ENCODE measurements at places on chromosomes 1 and 21. TPM values are rescaled to one million over a fixed set of nuclear protein-coding genes. Genes with fewer than 3 reads are reported as not detected.

Gene LRRC71
- polyA plus RNA-seq: 0.18 TPM

Gene CDC7
- 0.50 TPM for polyA plus RNA-seq

Gene OR2L2
- polyA plus RNA-seq: not detected

Gene TMED5
- 19.5 TPM for polyA plus RNA-seq

Gene FMO4
- polyA plus RNA-seq: 5.5 TPM

Gene AK2
- 149 TPM for polyA plus RNA-seq

Gene OR2AJ1
- polyA plus RNA-seq: not detected

Gene MFSD2A
- polyA plus RNA-seq: 0.43 TPM

Gene HENMT1
- polyA plus RNA-seq: 1.7 TPM

Gene RAB42
- polyA plus RNA-seq: 0.59 TPM

Gene TEX38
- 0.14 TPM for polyA plus RNA-seq

Gene LCE1E
- not detected for polyA plus RNA-seq

Gene VAV3
- polyA plus RNA-seq: 0.79 TPM

Gene OR14K1
- not detected for polyA plus RNA-seq

Gene PCP4
- polyA plus RNA-seq: 6.0 TPM

DNA sequence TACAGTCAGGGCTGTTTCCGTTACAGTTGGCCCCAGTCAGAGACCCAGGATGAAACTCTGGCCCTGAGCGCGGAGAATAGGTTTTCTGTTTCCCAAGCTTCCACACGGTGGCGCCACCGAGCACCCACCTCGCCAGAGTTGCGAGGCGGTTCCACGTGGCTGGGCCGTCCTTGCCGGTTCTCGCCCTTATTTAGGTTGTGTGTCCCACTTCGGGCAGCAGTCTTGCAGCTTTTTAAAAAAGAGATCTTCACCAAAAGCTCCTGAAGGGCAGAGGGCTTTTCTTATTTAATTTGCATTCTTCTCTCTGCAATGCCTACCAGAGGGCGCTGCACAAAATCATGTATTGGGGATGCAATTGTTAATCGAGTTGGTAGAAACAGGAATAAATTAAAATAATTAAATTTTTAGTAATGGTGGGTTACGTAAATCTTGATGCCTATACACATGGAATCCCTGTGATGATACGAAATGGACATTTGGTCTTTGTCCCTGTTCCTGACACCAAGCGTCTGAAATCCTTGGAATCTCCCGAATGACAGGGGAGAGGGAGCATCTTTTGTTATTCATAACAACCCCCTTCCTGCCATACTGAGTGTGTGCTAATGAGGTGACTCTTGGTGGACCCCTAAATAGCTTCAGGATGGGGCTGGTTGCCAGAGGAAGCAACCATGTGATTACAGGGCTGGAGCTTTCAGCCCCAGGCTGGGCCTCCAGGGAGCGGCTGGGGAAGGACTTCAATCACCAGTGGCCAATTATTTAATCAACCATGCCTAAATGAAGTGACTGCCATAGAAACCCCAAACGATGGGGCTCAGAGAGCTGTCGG lies 5.6 kb upstream of the S100A7 start:
- DNase-seq: peak; percentile 76

GRCh38 chr1:45834689-45835088 lies 31.3 kb downstream of the MAST2 start:
- no peak for DNase-seq

GRCh38 chr1:96918406-96918805 lies 196.8 kb downstream of the PTBP2 start:
- DNase-seq: no peak

GRCh38 chr1:17507915-17508314 lies 31.6 kb upstream of the ARHGEF10L start:
- DNase-seq: peak; percentile 4

- DNase-seq: no peak
Measured at GRCh38 chr1:39272798-39273469, 68.4 kb downstream of the MACF1 start.

DNA sequence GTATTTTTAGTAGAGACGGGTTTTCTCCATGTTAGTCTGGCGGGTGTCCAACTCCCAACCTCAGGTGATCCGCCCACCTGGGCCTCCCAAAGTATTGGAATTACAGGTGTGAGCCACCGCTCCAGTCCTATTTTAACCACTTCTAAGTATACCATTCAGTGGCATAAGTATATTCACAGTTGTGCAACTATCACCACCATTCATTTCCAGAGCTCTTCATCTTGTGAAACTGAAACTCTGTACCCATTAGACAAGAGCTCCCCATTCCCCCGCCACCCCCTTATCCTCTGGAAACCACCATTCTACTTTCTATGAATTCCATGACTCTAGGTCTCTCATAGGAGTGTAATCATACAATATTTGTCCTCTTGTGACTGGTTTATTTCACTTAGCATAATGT lies 40.2 kb upstream of the CAMTA1 start:
- DNase-seq: no peak

GRCh38 chr1:93349231-93350135 lies 3.8 kb downstream of the DR1 start:
- no peak for DNase-seq

DNA sequence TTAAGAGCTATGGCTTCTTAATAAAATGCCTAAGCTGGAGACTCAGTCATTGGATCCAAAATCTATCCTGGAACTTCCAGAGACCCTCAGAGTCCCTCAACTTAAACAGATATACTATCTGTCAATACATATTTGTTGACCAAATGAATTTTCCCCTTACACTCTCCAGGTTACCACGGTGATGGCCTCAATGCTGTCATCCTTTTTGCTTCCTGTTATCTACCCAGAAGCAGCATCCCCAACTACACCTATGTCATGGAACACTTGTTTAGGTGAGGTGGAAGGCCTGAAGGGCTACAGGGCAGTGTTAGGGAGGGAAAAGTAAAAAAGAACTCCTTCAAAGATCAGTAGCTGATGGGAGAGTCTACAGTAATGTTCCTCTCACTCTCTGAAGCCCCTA lies 4.4 kb upstream of the C1orf56 start:
- no peak for DNase-seq

DNA sequence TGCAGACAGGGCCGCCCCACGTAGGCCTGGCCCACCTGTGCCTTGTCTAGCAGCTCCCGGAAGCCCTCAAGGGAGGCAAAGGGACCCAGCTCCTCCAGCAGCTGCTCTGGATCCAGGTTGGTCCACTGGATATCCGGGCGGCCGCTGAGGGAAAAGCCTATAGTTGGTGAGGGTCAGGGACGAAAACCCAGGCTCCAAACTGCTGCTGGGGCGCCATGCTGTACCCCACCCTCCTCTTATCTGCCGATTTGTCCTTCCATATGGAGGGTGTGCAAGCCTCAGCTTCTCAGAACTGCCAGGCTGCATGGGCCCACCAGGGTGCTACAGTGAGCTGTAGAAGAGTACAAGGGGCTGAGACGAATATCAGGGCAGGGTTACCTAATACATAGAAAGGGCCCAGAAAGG lies 12.2 kb downstream of the PTCH2 start:
- no peak for DNase-seq

DNA sequence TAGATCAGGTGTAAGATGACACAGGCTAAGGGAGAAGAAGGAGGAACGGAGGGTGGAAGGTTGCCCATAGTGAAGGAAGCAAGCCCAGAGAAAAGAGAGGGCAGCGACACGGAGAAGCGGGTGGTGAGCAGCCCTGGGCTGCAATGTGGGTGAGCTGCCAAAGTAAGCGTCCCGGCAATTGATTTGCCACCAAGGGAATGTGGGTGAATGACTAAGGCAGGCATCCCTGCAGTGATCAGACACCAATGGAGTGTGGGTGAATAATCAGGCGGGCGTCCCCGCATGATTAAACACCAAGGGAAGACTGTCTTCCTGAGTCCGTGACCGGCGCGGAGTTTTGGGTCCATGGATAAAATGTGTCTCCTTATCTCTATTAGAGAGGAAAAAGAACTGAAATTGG lies 79.6 kb downstream of the UCHL5 start:
- DNase-seq: no peak

DNA sequence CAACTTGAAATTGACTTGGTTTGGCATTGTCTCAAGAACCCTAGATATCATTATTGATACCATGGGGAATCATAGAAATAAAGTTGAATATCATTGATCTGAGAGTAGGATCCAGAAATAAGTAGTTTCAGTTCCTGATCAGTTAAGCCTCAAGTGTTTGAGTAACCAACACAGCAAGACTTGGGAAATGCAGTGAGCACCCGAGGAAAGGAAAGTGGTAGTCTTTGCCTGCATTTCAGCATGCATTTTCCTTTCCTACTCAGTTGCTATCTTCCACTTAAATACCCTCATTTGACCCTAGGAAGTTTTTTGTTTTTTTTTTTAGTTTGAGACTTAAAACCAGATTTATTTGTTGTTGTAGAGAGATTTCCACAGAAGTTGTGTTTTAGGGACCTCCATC lies 18.9 kb downstream of the CLEC20A start:
- DNase-seq: no peak

- DNase-seq: no peak
Measured at GRCh38 chr1:9420835-9421532, 118.3 kb upstream of the SLC25A33 start.

- no peak for DNase-seq
Measured at GRCh38 chr1:178050084-178050483, 43.8 kb upstream of the RASAL2 start.

- DNase-seq: no peak
Measured at GRCh38 chr1:63870152-63870551, 96.3 kb downstream of the ROR1 start.

GRCh38 chr1:186303911-186304310 lies 71.1 kb downstream of the TPR start:
- DNase-seq: no peak

DNA sequence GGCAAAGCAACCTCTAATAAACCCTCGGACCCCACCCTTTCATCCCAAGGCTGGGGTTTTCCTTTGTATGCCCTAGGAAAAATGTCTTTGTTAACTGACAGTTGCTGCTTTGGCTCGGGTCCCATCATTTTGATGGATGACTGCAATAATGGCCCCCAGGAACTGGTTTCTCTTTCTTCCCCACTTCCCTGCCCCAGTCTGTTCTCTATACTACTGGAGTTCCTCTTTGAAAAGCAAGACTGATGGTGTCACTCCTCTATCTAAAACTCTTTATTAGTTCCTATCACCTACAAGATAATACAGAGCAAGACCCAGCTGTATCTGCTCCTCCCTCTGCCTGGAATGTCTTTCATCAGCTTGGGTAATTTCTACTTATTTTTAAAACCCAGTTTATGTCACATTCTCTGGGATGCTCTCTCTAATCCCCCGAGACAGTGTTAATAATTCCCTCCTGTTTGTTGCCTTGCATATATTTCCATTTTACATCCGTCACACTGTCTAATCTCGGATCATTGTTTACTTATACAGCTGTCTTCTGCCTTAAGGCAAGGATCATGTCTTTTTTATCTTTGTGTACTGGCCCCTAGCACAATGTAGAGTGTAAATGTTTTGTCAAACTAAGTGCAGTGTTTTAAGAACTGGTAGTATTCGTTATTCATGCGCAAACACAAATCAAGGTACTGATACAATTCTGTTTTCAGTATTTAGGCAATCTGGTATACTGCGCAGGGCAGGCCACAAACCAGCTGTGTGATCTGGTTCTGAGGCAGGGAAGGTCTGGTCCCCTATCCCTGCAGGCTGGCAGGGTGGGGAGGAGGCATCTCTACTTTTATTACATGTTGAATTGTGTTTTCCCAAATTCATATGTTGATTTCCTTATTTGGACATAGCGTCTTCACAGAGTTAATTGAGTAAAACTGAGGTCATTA lies 16.1 kb downstream of the SLAMF1 start:
- DNase-seq: no peak

DNA sequence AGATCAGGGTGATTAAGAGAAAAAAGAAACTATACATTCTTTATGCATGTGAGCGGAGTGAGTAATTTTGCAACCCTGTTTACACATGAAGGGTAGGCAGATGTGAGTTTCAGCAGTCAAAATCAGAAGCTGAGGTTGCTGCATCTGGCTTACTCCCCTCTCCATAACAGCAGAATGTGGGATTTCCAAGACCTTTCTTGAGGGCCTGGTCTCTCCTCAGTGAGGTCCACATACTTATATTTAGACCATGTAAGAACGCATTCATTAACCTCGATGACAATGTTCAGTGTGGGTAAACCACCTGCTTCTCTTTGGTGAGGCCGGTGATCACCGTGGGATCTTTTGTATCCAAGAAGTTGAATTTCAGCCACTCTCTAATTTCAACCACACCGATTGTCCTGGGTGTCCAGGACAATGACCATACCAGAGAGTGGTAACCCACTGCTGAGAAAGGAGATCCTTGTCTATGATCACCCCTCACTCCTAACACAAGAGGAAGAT lies 18.7 kb upstream of the RAP1A start:
- DNase-seq: no peak

DNA sequence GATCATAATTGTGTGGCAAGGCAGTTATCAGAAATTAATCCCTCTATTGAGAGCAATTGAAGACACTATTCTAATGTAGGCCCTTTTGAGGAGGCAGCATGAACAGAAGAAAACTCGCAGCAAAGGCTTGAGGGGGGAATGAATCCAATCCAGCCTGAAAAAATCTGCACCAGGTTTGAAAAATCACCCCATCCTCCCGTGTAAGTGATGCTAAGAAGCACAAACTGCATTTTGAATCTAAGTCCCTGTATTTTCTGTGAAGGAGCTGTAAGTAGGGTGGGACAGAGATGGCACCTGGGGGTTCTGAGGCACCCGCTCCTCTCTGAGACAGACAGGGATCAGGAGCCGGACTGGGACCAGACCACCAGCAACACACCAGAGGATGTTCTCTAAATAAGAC lies at the start of gene CRB1:
CRB1 (plus strand) TSS at position 241 of the 400 bp plus-strand sequence. CDS start 161 bp downstream, outside the sequence.
- DNase-seq: no peak

- DNase-seq: no peak
Measured at GRCh38 chr1:70509996-70510876, 99.2 kb downstream of the CTH start.

- no peak for DNase-seq
Measured at GRCh38 chr1:229047840-229048620, 222.9 kb upstream of the RAB4A start.

GRCh38 chr1:10556430-10557005 lies 81.8 kb downstream of the PEX14 start:
- no peak for DNase-seq

- no peak for DNase-seq
Measured at GRCh38 chr1:66490816-66491215, 43.1 kb upstream of the SGIP1 start.

- no peak for DNase-seq
Measured at GRCh38 chr1:20660363-20660762, 806 bp downstream of the DDOST start.

- DNase-seq: no peak
Measured at GRCh38 chr1:78277253-78277652, 213.5 kb upstream of the PTGFR start.

GRCh38 chr1:145906954-145907753 lies 2.7 kb downstream of the ITGA10 start:
- DNase-seq: no peak

DNA sequence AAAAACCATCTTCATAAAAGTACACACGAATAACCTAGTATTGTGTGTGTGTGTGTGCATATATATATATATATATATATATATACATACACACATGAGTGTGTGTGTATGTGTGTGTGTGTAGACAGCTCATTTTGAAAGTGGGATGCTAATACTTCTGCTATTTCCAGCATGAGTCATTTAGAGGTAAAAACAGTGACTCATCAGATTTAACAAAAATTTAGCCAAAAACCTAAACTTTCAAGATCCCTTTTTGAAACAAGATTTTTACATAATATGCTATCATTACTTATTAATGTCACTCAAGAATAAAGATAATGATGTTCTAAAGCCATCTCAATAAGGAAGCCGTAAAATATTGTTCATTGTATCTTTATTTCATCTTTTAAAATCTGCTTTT lies 35.6 kb upstream of the ADGRL4 start:
- DNase-seq: no peak

Data from right cardiac atrium (tissue), 5 donors.